A549 treated with dexamethasone at 1 μM for 4 hours (cell line): ENCODE measurements at places on chromosomes 11 and 22. TPM values are rescaled to one million over a fixed set of nuclear protein-coding genes. Genes with fewer than 3 reads are reported as not detected.

The MMP13 gene
- total RNA-seq = not detected in 5 replicates

The GRIK4 gene
- total RNA-seq = 0.02 to 0.06 TPM (median 0.03 TPM) in 4 of 5 replicates, not detected in the other

The RIBC2 gene
- 1.8 to 2.0 TPM (median 1.9 TPM) in 5 replicates for total RNA-seq

The VSIG2 gene
- total RNA-seq = not detected in 5 replicates

The CHRM4 gene
- 0.48 to 0.80 TPM (median 0.63 TPM) in 5 replicates for total RNA-seq

The P2RY6 gene
- total RNA-seq = 2.8 to 6.6 TPM (median 5.5 TPM) in 5 replicates

The RAB38 gene
- total RNA-seq = 0.79 to 1.1 TPM (median 0.96 TPM) in 5 replicates

The OR8A1 gene
- total RNA-seq = not detected in 5 replicates

The OR8D1 gene
- not detected in 5 replicates for total RNA-seq

The UPK3A gene
- total RNA-seq = not detected in 5 replicates

The MYRF gene
- 12.7 to 21.6 TPM (median 18.9 TPM) in 5 replicates for total RNA-seq

The NPAS4 gene
- total RNA-seq = 0.03 TPM in 1 of 5 replicates, not detected in the others

The OR51M1 gene
- total RNA-seq = not detected in 5 replicates

The PDGFD gene
- 6.8 to 8.8 TPM (median 7.2 TPM) in 5 replicates for total RNA-seq

The RFPL2 gene
- total RNA-seq = 0.11 to 0.24 TPM (median 0.15 TPM) in 5 replicates

The TMEM218 gene
- 19.6 to 23.0 TPM (median 22.9 TPM) in 5 replicates for total RNA-seq

The AQP11 gene
- total RNA-seq = 0.89 to 1.3 TPM (median 1.2 TPM) in 5 replicates

The MPZL2 gene
- total RNA-seq = 0.06 TPM in 1 of 5 replicates, not detected in the others

The MFRP gene
- total RNA-seq = not detected in 5 replicates

The NXPE2 gene
- total RNA-seq = 0.06 TPM in 1 of 5 replicates, not detected in the others

The TP53AIP1 gene
- total RNA-seq = 0.02 to 0.11 TPM (median 0.05 TPM) in 3 of 5 replicates, not detected in the others

The LMO1 gene
- 1.9 to 3.6 TPM (median 2.7 TPM) in 5 replicates for total RNA-seq

The CXCR5 gene
- total RNA-seq = 0.03 to 0.26 TPM (median 0.05 TPM) in 5 replicates

The OR56B4 gene
- total RNA-seq = not detected in 5 replicates

The GANAB gene
- total RNA-seq = 221 to 274 TPM (median 265 TPM) in 5 replicates

The MYBPC3 gene
- 0.05 to 0.08 TPM (median 0.07 TPM) in 5 replicates for total RNA-seq

The PPM1F gene
- total RNA-seq = 15.3 to 20.7 TPM (median 17.8 TPM) in 5 replicates

The SYT13 gene
- 5.8 to 7.5 TPM (median 6.6 TPM) in 5 replicates for total RNA-seq

The SHISAL1 gene
- total RNA-seq = 2.5 to 3.1 TPM (median 2.9 TPM) in 5 replicates

The C11orf91 gene
- 0.53 to 1.7 TPM (median 0.91 TPM) in 5 replicates for total RNA-seq

The TMEM121B gene
- 0.11 to 0.16 TPM (median 0.15 TPM) in 5 replicates for total RNA-seq

The TMEM80 gene
- 7.9 to 10.0 TPM (median 8.4 TPM) in 5 replicates for total RNA-seq

The MB gene
- 5.4 to 10.3 TPM (median 6.1 TPM) in 5 replicates for total RNA-seq

The CARD10 gene
- 18.5 to 31.8 TPM (median 31.7 TPM) in 5 replicates for total RNA-seq

The CALCB gene
- total RNA-seq = 0.12 to 0.22 TPM (median 0.15 TPM) in 5 replicates

The DRAP1 gene
- 168 to 287 TPM (median 230 TPM) in 5 replicates for total RNA-seq

The LMNTD2 gene
- 1.6 to 3.4 TPM (median 2.4 TPM) in 5 replicates for total RNA-seq

The TESMIN gene
- 3.9 to 6.2 TPM (median 5.8 TPM) in 5 replicates for total RNA-seq

The PDE2A gene
- 1.6 to 2.7 TPM (median 2.3 TPM) in 5 replicates for total RNA-seq
